Esophagus squamous epithelium (tissue), 5 donors: ENCODE measurements at places on chromosomes 3 and 15.

DNA sequence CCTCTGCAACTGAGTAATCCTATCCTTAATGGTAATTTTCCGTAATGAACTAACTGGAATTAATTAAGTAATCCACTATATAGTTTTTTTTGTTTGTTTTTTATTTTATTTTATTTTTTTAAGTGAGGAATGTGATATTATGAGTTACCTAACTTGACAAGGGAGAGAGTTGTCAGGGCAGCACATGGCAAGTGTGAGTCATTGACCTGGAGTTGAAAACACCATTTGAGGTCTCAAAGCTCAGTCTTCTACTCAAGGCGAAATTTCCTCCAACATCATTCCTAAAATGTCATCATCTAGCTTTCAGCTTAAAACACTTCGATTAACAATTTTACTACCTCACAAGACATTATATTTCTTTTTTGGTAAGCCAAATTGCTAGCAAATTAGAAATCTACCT lies 87.8 kb downstream of the NECTIN3 start:
- DNase-seq: no peak

- peak; percentile 17 for DNase-seq
Observed at GRCh38 chr15:52481915-52482314, 46.8 kb downstream of the MYO5A start.

DNA sequence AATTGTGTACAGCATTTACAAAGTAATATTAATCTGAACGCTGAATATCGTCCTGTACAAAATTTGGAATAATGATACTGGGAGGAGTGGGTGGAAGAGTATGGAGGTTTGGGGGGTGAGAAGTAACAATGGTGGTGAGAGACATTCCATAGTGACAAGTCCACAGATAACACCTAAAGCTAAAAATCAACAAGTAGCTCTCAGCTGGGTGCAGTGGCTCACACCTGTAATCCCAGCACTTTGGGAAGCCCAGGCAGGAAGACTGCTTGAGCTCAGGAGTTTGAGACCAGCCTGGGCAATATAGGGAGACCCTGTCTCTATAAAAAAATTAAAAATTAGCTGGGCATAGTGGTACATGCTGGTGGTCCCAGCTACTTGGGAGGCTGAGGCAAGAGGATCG lies 5.1 kb downstream of the MRPS25 start:
- DNase-seq: no peak

DNA sequence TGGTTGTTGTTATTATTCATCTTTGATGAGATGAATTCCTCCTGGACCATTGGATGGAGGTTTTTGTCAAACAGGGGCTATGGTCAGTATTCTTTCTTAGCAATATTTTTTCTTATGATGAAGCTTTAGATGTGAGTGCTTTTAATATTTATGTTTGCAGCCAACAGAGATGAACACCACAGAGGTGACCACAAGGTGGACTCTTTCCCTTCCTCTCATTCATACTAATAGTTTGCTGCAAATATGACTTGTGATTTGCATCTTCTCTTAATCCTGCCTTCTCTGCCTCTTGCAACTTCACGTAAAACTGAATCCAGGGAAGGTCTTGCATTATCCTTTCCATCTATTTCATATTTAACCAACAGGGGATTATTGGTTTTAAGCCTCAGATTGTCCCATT lies 473.1 kb upstream of the UBE2E2 start:
- DNase-seq: no peak

GRCh38 chr3:79543218-79543982 lies 224.4 kb downstream of the ROBO1 start:
- no peak for DNase-seq

DNA sequence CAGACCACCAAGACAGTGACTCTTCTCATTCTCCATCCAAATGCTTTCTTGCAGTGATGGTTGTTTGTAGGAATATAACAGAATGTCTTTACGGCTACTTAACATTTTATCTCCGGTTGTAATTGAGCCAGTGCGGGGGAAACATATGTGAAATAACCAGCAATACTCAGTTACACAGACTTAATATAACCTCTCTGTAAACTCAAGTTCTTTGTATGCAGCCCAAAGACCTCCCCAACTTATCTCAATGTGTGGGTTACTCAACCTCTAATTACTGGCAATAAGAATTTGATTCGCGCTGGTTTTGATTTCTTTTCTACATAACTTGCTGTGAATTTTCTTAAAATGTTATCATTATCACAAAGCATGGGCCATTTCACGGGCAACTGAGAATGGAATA lies 250.6 kb downstream of the TAFA4 start:
- DNase-seq: no peak

GRCh38 chr3:115646027-115646690 lies 22.8 kb downstream of the GAP43 start:
- DNase-seq: no peak

- DNase-seq: no peak
Observed at GRCh38 chr3:18891641-18892040, 256.7 kb upstream of the KCNH8 start.

DNA sequence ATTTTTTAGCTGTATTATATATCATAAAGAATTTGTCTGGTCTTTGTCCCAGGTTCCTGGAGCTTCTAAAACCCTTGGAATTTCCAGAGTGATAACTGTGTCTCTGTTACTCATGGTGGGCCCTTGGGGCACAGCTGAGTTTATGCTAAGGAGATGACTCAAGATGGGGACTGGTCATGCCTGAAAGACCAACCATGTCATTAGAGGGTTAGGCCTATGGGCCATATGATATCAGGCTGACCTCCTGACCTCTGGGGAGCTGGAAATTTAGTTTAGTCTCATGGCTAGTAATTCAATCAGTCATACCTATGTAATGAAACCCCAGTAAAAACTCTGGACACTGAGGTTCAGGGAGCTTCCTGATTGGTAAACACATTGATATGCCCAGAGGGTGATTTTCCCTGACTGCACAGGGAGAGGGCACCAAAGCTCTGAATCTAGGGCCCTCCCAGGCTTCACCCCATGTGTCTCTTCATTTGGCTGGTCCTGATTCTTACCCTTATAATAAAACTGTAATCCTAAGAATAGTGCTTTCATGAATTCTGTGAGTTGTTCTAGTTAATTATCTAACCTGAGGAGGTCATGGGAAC lies 69.6 kb downstream of the EEFSEC start:
- DNase-seq: no peak

- DNase-seq: no peak
Observed at GRCh38 chr15:98321896-98322295, 326.4 kb upstream of the IGF1R start.

GRCh38 chr3:152269831-152270734 lies 1.4 kb downstream of the MBNL1 start:
- no peak for DNase-seq
